ENCODE measurements at places on chromosomes 3 and 15. TPM values are rescaled to one million over a fixed set of nuclear protein-coding genes. Genes with fewer than 3 reads are reported as not detected.

- H3K27ac ChIP-seq, result no peak overlapping the region
- peaks cover 6% of the 10 kb centered on the region for H3K36me3 ChIP-seq
- H3K4me3 ChIP-seq, result no peak overlapping the region
- DNase-seq, result no peak
- H3K27me3 ChIP-seq, result no peaks in the 10 kb centered on the region
- peaks cover 15% of the 10 kb centered on the region for H3K4me1 ChIP-seq
Measured at GRCh38 chr3:14461748-14462324, 59.4 kb downstream of the SLC6A6 start.

GRCh38 chr3:182083112-182083511 lies 371.4 kb downstream of the SOX2 start:
- H3K27ac ChIP-seq, result no peak overlapping the region
- no peaks in the 10 kb centered on the region for H3K36me3 ChIP-seq
- no peaks in the 10 kb centered on the region for H3K27me3 ChIP-seq
- DNase-seq, result no peak
- no peaks in the 10 kb centered on the region for H3K4me1 ChIP-seq

COL8A1 gene
- total RNA-seq, result not detected

DNA sequence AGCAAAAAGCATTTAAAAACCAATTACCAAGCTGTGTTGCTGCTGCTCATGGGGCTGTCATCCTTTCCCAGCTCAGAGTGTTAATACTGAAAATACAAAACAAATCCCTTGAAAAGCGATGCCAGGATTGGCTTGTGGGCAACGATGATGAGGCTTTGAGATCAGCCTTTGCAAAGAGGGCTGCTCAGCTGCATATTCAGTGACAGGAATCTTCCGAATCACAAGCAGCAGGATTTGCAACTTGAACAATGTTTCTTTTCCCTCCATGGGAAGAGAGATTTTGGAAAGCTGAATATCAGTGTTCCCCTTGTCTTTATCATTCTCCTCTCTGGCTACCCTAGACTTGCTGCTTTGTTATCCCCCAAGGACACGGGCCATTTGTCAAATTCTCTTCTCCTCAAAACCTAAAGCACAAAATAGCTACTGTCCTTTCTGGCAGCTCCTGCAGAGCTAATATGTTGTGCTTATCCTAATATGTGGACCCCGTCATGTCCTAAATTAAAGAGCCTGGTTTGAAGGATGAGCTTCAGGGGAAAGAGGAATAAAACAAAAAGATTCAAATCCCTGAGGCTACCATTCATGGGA lies 375.8 kb downstream of the GAP43 start:
- no peaks in the 10 kb centered on the region for H3K27me3 ChIP-seq
- H3K4me1 ChIP-seq, result no peaks in the 10 kb centered on the region
- no peak overlapping the region for H3K4me3 ChIP-seq
- no peak overlapping the region for H3K27ac ChIP-seq

- peaks cover 30% of the 10 kb centered on the region for H3K27me3 ChIP-seq
- DNase-seq, result no peak
- no peak overlapping the region for H3K4me3 ChIP-seq
- no peak overlapping the region for H3K27ac ChIP-seq
- H3K4me1 ChIP-seq, result no peaks in the 10 kb centered on the region
Measured at GRCh38 chr15:62593681-62594399, 428.8 kb upstream of the C2CD4B start.

SLC28A2 gene
- not detected for total RNA-seq

DNA sequence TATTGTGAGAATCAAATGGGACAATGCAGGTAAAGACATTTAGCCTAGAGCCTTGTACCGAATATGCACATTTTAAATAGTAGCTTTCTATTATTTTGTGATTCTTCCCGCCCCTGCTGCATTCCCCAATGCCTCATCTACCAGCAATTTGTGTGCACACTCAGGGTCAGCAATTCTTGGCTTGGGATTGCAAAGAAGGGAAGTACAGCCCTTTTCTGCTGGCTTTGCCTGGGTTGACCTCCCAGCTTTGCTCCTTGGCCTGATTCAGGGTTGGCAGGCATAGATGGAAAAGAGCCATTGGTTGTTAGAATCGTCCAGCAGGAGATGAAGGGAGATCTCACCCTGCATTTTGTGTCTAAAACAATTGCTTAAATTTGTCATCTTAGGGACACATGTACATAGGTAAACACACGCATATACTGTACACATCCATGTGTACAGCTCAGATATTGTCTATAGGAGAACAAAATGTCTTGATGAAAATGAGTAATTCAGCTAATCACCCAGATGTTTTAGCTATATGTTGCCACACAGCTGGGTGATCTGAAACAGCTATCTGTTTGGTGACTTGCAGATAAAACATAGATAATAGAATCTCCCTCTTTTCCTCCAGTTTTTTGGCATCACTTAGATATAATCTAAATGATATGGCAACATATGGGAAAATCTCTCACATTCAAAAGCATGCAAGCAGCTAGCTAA lies 340.9 kb upstream of the TBL1XR1 start:
- peak overlapping the region; percentile 56 for H3K27ac ChIP-seq
- peaks cover 30% of the 10 kb centered on the region for H3K4me1 ChIP-seq
- no peak for DNase-seq
- H3K36me3 ChIP-seq, result no peaks in the 10 kb centered on the region
- H3K27me3 ChIP-seq, result no peaks in the 10 kb centered on the region

DNA sequence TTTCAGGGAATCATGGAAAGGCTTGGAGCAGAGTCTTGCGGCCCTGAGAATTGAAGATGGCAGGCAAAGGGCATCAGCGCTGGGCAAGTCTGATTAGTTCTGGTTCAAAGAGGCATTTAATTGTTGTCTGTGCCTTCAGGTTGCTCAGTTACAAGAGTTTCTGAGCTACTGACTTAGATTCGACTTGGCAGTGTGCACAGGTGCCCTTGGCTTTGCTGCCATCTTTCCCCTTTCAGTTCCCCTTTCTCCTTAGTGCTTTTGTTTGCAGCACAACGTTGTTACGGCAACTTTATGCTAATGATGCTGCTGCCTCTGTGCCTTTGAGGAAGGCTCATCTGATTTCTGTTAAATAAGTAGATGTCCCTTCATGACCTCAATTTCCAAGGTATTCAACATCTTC lies 12.5 kb downstream of the P2RY14 start:
- no peaks in the 10 kb centered on the region for H3K27me3 ChIP-seq
- H3K36me3 ChIP-seq, result no peaks in the 10 kb centered on the region
- H3K27ac ChIP-seq, result no peak overlapping the region
- peaks cover 20% of the 10 kb centered on the region for H3K4me1 ChIP-seq

GRCh38 chr3:126835472-126836219 lies 131.6 kb downstream of the CHCHD6 start:
- no peak overlapping the region for H3K4me3 ChIP-seq
- H3K36me3 ChIP-seq, result no peaks in the 10 kb centered on the region
- no peaks in the 10 kb centered on the region for H3K4me1 ChIP-seq
- H3K27ac ChIP-seq, result no peak overlapping the region
- DNase-seq, result no peak

DNA sequence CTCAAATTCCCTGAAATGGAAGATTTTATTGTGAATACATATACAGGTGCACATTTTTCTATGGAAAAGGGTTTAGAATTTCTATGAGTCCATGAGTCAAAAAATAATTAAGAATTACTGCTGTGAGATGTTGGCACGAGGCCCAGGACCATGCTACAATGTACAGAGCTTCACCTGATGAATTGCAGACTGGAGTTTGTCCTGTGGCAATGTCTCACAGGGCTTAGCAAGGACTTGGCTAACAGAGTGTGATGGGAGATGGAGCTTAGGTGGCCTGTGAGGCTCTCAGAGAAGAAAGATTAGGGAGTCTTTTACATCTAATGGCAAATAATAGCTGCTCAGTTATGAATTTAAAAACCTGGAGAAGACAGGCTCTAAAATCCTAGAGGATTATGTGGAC lies 219.5 kb upstream of the CBLB start:
- H3K4me3 ChIP-seq, result no peak overlapping the region
- no peak for DNase-seq
- no peaks in the 10 kb centered on the region for H3K27me3 ChIP-seq
- H3K27ac ChIP-seq, result no peak overlapping the region

VPS8 gene
- total RNA-seq, result 52.8 TPM

DNA sequence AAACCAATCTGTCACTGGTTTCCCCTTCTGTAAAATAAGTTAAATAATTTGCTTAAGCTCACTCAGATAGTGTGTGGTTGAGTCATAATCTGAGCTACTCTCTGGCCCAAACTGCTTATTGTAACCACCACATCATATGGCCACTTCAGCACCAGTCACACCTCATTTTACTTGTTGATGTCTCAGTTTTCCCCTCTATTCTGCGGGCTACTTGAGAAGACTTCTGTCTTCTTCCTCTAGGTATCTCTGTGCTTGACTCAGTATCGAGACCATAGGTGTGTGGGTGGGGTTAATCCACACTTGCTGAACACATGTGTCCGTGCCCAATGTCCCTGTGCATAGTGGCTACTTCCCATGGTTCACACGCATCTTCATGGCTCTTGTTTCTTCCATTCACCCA lies 32.9 kb downstream of the CRYGS start:
- H3K27ac ChIP-seq, result peak overlapping the region; percentile 61
- peak overlapping the region; percentile 66 for H3K4me3 ChIP-seq
- no peak for DNase-seq
- peaks cover 29% of the 10 kb centered on the region for H3K4me1 ChIP-seq

RNF7 gene
- total RNA-seq, result 66.3 TPM

GRCh38 chr15:25860885-25861866 lies 2.0 kb downstream of the ATP10A start:
- peaks cover 55% of the 10 kb centered on the region for H3K4me1 ChIP-seq
- peak overlapping the region; percentile 95 for H3K4me3 ChIP-seq
- H3K36me3 ChIP-seq, result peaks cover 6% of the 10 kb centered on the region

DNA sequence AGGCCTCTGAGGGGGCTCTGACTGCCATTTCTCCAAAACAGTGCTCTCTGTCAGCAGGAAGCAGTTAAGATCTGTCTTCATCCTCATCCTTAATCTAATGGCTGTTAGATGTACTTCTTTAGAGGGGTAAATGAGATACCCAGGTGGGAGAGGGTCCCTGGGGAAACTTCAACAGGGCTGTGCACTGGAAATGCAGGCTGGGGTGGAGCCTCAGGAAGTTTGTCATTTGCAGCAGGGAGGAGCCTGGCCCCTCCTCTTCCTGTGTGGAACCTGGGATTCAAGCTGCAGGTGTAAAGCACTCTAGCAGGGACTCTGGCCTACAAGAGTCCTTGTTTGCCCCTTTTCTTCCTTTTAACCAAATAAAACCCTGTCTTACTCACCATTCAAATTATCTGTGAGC lies 1173.6 kb downstream of the OTOL1 start:
- H3K27ac ChIP-seq, result no peak overlapping the region
- no peaks in the 10 kb centered on the region for H3K36me3 ChIP-seq
- no peak for DNase-seq
- no peak overlapping the region for H3K4me3 ChIP-seq
- H3K4me1 ChIP-seq, result no peaks in the 10 kb centered on the region

COL6A5 gene
- total RNA-seq, result not detected

SI gene
- not detected for total RNA-seq

LIPC gene
- total RNA-seq, result 0.69 TPM

ADIPOQ gene
- not detected for total RNA-seq

- peak overlapping the region; percentile 69 for H3K27ac ChIP-seq
- H3K4me3 ChIP-seq, result peak overlapping the region; percentile 74
- no peaks in the 10 kb centered on the region for H3K27me3 ChIP-seq
- DNase-seq, result peak; percentile 77
- H3K4me1 ChIP-seq, result peaks cover 74% of the 10 kb centered on the region
Measured at GRCh38 chr3:15500107-15500724, 21.3 kb downstream of the COLQ start.

GRCh38 chr3:70729845-70730244 lies 417.4 kb upstream of the MDFIC2 start:
- H3K4me3 ChIP-seq, result no peak overlapping the region
- no peaks in the 10 kb centered on the region for H3K4me1 ChIP-seq
- no peaks in the 10 kb centered on the region for H3K36me3 ChIP-seq
- H3K27ac ChIP-seq, result no peak overlapping the region
- H3K27me3 ChIP-seq, result peaks cover 11% of the 10 kb centered on the region
- no peak for DNase-seq

GRCh38 chr15:75109736-75110130 lies 86.3 kb downstream of the PPCDC start:
- peaks cover 48% of the 10 kb centered on the region for H3K4me1 ChIP-seq
- H3K27ac ChIP-seq, result peak overlapping the region; percentile 87
- H3K27me3 ChIP-seq, result no peaks in the 10 kb centered on the region
- DNase-seq, result no peak
- peak overlapping the region; percentile 76 for H3K4me3 ChIP-seq

DNA sequence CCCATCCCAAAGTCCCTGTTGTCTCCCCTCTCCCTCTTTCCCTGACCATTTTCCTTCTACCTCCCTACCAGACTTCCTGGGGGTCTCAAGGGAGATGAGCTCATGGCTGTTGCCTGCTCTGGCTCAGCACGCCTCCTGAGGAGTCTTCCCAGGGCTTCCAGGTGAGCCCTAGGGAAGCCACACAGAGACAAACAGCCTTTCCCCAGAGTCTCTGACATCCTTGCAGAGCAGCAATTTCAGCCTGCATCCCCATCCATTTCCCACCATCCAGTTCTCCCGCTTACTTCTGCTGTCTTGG lies 189.2 kb upstream of the LINGO1 start:
- H3K27me3 ChIP-seq, result peaks cover 30% of the 10 kb centered on the region
- DNase-seq, result no peak
- H3K4me3 ChIP-seq, result no peak overlapping the region
- no peak overlapping the region for H3K27ac ChIP-seq

DNA sequence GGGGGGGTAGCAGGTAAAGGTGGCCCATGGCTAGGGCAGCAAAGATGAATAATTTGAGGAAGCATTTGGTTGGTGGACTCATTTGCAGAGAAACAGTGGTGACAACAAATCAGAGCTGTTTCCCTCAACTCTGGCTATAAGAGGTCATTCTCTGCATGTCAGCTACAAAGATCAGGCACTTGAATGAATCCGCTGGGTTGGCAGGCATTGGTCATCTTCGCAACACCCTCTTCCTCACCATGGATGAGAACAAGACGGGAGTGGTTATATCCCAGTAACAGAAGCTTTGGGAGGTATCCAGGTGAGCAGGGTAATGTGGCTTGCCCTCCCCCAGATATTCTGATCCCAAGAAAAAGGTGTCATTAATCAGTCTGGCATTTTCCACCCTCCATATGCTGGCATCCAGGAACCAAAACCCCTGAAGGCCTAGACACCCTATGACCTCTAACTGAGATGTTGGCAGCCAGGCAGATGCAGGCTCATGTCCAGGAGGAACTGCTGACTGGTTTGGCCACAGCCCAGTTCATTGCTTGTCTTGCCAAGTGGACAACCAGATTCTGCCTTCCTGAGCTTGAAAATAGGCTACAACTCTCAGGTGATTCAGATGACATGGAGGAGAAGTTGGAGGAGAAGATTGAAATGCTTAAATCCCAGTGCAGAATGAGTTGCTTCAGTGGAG lies 108.9 kb upstream of the TRIM42 start:
- no peaks in the 10 kb centered on the region for H3K27me3 ChIP-seq
- no peak for DNase-seq
- H3K27ac ChIP-seq, result no peak overlapping the region
- no peak overlapping the region for H3K4me3 ChIP-seq
- H3K36me3 ChIP-seq, result no peaks in the 10 kb centered on the region
- no peaks in the 10 kb centered on the region for H3K4me1 ChIP-seq

IL17RB gene
- total RNA-seq, result 2.7 TPM
